Dermis microvascular lymphatic vessel endothelial cell (primary cell): ENCODE measurements at places on chromosomes 1 and 21.
A peak's percentile ranks its signal among the peaks of the same experiment; 100 is the strongest.

DNA sequence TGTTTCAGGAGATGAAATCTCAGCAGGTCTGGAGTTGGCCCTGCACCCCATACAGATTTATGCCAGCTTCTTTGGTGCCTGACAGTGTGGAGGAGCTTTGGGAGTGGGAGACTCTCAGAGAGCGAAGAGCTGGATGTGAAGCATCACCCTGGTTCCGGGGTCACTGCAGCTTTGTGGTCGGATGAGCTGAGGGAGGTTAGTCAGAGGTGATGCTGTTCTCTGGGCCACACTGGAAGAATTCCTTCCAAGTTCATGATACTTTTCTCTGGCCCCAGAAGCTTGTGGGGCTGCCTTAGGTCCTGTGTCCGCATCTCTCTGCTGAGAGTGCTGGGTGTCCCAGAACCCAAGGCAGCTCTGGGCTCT is 467.8 kb downstream of the CAMTA1 start:
- no peak for DNase-seq

- no peak for DNase-seq
These were observed 134.5 kb upstream of the KCNE2 start for GRCh38 chr21:34229353-34229752.

DNA sequence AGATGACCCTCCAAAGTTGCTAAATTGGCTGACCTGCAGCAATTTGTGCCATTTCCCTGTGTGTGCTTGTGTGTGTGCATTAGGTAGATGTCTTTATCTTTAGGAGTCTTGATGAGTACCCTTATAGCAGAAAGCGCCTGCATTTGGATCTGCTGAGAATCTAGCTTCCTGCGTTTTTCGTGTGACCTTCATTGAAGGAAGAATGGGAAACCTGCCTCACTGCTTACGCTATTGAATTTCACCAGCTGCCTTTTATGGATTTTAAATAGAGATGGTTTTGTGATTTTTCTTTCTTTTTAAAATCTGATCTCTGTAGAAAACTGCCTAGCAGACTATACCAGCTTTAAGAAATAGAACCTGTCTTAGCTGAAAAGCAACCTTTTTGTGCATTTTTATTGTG is 124.5 kb downstream of the CACHD1 start:
- DNase-seq, result no peak

DNA sequence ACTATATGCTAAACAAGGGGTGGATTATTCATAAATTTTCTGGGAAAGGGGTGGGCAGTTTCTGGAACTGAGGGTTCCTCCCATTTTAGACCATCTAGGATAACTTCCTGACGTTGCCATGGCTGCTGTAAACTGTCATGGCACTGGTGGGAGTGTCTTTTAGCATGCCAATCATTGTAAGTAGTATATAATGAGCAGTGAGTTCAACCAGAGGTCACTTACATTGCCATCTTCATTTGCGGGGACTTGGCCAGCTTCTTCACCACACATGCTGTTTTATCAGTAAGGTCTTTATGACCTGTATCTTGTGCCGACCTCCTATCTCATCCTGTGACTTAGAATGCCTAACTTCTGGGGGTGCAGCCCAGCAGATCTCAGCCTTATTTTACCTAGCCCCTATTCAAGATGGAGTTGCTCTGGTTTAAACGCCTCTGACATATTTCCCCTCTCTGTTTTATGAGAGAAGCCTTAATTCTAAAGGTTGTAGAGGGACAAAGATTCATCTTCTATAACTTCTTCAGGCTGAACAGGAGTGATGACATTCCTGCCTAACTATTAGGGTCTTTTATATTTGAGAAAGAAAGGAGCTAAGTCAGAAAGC is 60.4 kb downstream of the DIP2A start:
- no peak for DNase-seq

GRCh38 chr21:28150778-28151177 is 841.9 kb downstream of the LTN1 start:
- DNase-seq, result no peak

- no peak for DNase-seq
These were observed 5.3 kb upstream of the DDX59 start for GRCh38 chr1:200674838-200675587.

- DNase-seq, result no peak
These were observed 124.0 kb downstream of the PIGK start for GRCh38 chr1:77095236-77095635.

DNA sequence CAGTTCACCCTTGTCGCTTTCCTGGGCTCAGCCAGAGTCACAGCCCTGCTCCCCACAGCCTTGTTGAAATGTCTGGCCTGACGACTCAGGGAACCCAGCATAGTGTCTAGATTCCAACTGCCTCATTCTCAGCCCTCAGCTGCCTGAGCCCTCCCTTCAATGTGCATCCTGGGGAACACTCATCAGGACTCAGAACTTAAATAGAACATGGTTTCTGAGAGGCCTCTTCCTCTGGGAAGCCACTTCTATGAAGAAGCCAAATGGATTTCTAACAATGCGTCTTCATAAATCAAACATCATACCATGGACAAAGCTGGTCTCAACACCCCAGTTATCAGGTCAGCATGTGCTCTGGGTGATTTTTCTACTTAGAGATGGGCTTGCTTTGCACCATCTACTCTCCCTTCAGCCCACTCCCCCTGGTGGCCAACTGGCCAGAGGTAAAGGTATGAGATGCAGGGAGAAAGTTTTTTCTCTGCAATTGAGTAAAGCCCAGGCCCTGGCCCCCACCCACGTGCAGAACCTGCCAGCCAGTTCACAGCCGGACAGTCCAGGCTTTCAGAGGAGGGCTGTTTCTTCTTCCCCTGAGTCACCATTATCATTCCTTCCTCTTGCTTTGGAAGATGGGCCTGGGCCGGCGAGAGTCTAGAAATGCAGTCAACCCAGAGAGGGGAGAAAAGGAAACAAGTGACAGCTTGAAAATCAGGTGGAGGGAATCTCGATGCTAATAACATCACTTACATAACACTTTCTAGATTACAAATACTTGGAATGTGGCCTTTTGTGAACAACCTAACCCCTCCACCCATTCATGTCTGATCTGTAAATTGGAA is 32.1 kb downstream of the CD244 start:
- peak; percentile 55 for DNase-seq

GRCh38 chr1:89608319-89608983 is 24.5 kb upstream of the LRRC8C start:
- peak; percentile 32 for DNase-seq

DNA sequence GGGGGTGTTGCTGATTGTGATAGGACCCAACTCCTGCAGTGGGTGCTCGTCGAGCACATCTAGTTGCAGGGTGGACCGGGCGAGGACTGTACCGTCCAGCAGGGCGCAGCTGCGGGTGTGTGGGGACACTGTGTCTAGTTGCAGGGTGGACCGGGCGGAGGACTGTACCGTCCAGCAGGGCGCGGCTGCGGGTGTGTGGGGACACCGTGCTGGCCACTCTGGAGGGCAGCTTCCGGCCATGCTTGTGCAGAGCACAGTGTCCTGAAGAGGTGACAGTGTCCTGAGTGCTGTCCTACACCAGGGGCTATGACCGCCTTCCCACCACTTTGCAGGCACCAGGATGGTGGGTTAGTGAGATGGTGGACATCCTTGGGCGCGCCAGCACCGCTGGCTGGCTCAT is 4.6 kb upstream of the TRPM2 start:
- DNase-seq, result no peak

GRCh38 chr1:152466217-152466616 is 44.4 kb upstream of the LCE5A start:
- DNase-seq, result no peak

GRCh38 chr1:19623523-19623922 is 20.6 kb upstream of the NBL1 start:
- no peak for DNase-seq

- DNase-seq, result no peak
These were observed 20.4 kb upstream of the RCAN1 start for GRCh38 chr21:34635307-34635706.

- DNase-seq, result no peak
These were observed 29.7 kb downstream of the SSBP3 start for GRCh38 chr1:54376430-54377039.

- no peak for DNase-seq
These were observed 18.7 kb upstream of the LBR start for GRCh38 chr1:225446595-225446960.

DNA sequence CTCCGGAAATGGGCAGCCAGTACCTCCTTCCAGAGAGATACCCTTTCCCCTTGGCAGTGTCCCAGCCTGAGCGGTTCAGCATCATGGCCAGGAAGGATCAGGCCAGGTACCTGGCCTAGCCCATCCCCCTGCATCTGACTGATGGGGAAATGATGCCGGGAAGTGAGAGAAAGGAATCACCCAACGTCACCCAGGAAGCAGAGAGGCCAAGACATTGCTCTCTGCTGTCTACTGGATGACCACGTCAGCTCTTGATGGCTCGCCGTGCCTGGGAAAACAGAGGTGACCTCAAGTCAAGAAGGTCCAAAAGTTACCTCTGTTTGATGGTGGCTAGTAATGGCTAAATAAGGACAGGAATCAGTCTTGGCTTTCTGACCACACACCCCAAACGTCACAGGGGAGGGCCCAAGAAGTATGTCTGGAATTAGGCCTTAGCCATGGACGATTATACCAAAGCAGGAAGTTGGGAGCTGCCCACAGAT is 79.0 kb downstream of the MRPL37 start:
- no peak for DNase-seq

DNA sequence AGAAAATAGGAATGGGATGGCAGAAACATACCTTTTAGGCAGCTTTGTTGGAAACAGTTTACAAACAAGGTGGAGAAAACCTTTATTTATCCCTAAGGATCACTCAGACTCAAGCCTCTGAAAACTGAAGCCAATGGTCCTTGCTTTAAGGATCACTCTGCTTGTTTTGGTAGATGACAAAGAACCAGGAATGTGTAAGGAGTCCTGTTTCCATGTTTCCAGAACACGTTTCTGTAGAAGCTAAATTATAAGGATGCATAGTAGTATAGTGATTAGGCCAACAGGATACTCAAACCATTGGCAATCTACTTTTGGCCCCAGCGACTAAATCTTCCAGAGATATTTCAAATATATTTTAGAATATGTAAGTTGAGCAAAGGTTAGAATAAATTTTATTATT is 149.1 kb upstream of the HP1BP3 start:
- no peak for DNase-seq

DNA sequence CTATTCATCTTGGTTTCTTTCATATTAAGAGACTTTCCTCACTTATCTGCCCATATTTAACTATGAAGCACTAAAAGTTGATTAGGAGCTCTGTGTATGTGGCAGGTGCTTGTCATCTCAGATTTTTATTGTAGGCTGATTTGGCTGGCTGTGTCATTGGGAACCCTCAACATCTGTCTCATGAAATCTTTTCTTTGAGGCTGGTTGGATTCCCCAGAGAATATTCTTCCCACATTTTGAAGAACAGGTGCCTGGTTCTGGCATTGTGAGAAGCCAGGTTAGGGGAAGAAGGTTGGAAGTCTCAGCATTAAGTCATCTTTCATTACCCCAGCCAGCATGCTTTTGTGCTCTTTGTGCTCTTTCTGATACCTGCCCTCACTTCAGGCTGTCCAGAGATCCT is 37.1 kb downstream of the EEIG2 start:
- no peak for DNase-seq

- DNase-seq, result peak; percentile 81
These were observed 63.3 kb upstream of the LRRC8D start for GRCh38 chr1:89757532-89757931.

GRCh38 chr21:37230632-37231248 is 36.4 kb downstream of the VPS26C start:
- no peak for DNase-seq

GRCh38 chr1:202663131-202663530 is 47.1 kb downstream of the SYT2 start:
- DNase-seq, result no peak
